ENCODE measurements at places on chromosomes 7 and 10. TPM values are rescaled to one million over a fixed set of nuclear protein-coding genes. Genes with fewer than 3 reads are reported as not detected.

MYL10 gene
- not detected for total RNA-seq

TFR2 gene
- total RNA-seq, result not detected

TUBB8 gene
- total RNA-seq, result not detected

PYROXD2 gene
- total RNA-seq, result 5.7 TPM

ACSL5 gene
- 22.5 TPM for total RNA-seq

YKT6 gene
- total RNA-seq, result 102 TPM

FFAR4 gene
- total RNA-seq, result not detected

SPDYE8 gene
- not detected for total RNA-seq

CACNB2 gene
- total RNA-seq, result not detected

CALD1 gene
- total RNA-seq, result 251 TPM

ARMC3 gene
- total RNA-seq, result not detected

MACC1 gene
- 0.19 TPM for total RNA-seq

ANKRD2 gene
- not detected for total RNA-seq

MGAM2 gene
- total RNA-seq, result not detected

PDZD7 gene
- total RNA-seq, result 1.2 TPM
